ENCODE measurements at places on chromosomes 5 and 9.

DNA sequence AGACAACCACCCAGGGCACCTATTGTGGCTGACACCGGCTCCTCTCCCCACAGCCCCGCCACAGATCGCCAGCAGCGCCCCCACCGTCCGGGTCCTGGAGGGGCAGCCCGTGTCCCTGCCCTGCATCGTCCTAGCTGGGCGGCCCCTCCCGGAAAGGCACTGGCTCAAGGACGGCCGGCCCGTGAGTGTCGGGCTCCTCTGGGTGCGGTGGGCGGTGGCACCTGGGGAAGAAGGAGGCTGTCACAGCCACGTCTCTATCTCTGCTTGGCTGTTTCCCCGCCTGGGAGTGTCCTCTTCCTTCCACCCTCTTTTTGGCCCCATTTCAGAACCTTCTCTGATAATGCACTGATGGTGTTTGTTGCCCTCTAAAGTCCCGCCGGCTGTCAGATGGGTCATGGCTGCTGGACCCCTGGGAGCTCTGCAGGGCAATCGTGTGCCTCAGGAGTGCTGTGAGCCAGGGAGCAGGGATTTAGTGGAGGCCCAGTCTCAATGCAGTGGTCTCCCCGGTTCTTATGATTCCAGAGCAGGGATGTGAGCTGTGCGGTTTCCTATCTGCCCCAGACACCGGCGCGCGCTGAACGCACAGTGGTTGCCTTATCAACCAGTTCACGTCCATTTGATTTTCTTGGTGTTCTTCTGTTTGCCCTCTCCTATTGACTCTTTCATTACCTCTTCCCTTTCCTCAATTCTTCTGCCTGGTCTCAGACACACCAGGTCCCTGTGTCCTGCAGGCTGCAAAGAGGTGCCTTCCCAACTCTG is 55.3 kb downstream of the HMCN2 start:
- DNase-seq, result no peak

GRCh38 chr5:93585041-93585766 is 2.2 kb downstream of the NR2F1 start:
- DNase-seq, result no peak

GRCh38 chr9:32177396-32177795 is 207.0 kb upstream of the ACO1 start:
- DNase-seq, result no peak

GRCh38 chr5:604391-604831 is 7.7 kb upstream of the CEP72 start:
- DNase-seq, result no peak

GRCh38 chr5:39801306-39801705 is 376.5 kb upstream of the DAB2 start:
- no peak for DNase-seq

GRCh38 chr5:171771856-171772255 is 13.8 kb upstream of the SMIM23 start:
- DNase-seq, result no peak

GRCh38 chr5:160479926-160480325 is 58.3 kb downstream of the PTTG1 start:
- peak; percentile 56 for DNase-seq

- DNase-seq, result no peak
Measured at GRCh38 chr5:21397693-21398092, 1409.7 kb upstream of the CDH18 start.

DNA sequence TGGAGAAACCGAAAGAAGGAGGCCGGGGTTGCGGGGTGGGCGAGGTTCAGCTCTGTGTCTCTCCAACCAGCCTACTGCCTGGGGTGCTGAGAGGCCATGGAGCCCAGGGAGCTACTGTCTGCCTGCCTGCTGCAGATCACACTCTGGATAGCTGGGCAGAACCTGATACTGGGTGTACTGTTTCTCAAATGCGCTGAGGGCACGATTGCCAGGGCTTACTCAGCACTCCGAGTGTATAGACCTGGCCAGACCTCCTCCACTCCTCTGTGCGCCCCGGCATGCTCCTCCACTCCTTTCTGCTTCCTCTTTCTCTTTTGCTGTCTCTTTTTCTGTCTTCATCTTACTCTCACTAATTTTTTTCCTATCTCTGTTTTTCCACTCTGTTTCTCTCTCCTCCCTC is 215.1 kb downstream of the PAPPA start:
- no peak for DNase-seq

- DNase-seq, result no peak
Measured at GRCh38 chr9:98365227-98365669, 109.8 kb upstream of the TBC1D2 start.

DNA sequence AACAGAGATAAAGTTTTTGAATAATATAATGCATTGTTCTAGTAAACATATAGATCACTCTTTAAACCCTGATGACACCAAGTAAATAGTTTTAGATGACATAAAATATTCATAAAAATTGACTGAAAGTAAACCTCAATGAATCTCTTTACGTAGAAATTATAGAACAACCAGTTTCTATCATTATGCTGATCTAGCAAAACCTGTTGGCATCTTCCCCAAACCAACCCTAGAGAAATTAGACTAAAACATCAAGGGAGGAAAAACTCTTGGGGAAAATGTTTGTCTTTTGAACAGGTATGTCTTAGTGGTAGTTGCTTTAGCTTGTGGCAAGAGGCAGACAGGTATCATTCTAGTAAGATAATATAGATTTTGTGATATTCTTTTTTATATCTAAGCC is 747.0 kb upstream of the CDH6 start:
- DNase-seq, result no peak

GRCh38 chr9:119255116-119255515 is 114.1 kb downstream of the BRINP1 start:
- no peak for DNase-seq

DNA sequence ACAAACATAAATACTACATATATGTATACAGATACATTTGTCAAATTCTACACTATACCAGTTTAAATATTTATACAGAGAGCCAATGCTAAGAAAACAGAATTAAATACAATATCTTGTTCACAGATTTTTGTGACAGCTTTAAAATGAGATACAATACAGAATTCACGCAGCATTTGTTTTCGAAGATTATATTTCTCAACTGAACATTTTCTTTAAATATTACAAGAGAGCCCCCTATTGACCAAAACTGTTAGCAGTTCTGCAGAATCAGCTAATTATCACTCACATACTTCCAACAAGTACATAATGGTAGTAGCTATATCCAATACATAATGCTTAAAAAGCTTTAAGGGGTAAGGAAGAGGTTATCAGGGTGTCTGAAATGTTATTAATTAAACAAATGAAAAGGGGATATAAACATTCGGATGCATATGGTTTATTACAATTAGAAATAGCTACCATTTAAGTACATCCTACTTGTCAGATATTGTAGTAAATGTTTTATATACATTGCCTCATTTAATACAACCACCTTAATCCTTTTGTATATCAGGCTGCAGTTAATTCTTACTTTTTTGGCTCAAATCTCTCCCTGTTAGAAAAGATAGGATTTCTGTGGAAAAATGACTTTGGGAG is 31.7 kb downstream of the ZDHHC21 start:
- no peak for DNase-seq

DNA sequence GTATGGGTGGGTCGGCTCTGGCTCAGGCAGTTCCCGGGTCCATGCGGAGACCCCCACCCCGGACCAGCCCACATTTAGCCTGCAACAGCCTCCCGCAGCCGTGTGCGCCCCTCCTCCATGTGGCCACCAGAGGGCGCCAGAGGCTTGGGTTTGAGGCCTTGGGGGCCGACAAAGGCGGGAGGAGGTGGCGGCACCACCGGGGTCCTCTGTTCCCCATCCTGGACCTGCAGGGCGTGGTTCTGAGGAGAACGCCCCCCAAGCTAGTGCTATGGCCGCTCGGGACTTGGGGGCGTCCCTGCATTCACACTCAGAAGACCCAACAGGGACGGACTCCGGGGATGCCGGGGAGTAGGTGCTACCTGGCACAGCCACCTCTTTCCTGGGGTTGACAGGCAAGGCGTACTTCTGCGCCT is 16.5 kb downstream of the ASS1 start:
- no peak for DNase-seq

DNA sequence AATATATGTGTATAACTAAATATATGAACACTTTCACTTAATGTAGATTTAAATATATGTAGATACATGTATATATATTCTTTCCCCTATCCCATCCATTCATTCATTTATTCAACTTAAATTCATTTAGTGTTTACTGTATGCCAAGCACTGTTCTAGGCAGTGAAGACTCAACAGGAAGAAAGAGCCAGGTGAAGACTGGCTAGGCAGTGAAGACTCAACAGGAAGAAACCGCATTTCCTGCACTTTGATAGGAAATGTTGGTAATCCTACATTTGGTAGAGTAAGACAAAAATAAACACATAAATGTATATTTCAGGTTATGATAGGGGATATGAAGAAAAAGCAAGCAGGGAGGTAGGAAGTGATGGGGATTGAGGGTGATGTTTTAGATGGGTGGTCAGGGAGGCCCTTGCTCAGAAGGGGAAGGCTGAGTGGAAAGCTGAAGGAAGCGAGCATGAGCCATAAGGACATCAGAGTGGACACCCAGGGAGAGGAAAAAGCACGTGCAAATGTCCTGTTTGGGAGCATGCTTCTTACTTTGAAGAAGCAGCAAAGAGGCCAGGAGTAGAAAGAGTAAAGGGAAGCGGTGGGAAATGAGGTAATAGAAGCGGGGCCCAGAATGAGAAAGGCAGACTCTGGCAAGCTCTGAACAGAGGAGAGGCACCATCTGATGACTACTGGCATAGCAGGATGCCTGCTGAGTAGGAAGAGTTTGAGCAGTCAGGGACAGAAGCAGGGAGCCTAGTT is 227.8 kb upstream of the MAP3K1 start:
- DNase-seq, result no peak

DNA sequence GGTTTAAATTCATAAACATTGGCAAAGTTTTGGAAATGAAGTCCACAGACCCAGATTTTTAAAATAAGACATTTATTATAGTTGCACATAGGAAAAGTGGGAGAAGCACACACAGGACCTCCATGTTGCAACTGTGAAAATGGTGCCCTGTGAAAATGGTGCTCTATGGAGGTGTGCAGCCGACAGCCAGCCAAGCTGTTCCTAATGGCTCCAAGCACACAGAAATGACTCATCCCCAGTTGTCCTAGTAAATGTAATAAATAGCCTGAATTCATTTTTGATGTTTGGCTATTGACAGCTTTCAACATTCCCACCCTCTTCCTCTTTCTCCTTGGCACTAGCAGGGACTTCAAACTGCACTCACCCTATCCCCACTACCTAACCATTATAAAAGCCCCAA is 590.9 kb downstream of the CAAP1 start:
- DNase-seq, result no peak

DNA sequence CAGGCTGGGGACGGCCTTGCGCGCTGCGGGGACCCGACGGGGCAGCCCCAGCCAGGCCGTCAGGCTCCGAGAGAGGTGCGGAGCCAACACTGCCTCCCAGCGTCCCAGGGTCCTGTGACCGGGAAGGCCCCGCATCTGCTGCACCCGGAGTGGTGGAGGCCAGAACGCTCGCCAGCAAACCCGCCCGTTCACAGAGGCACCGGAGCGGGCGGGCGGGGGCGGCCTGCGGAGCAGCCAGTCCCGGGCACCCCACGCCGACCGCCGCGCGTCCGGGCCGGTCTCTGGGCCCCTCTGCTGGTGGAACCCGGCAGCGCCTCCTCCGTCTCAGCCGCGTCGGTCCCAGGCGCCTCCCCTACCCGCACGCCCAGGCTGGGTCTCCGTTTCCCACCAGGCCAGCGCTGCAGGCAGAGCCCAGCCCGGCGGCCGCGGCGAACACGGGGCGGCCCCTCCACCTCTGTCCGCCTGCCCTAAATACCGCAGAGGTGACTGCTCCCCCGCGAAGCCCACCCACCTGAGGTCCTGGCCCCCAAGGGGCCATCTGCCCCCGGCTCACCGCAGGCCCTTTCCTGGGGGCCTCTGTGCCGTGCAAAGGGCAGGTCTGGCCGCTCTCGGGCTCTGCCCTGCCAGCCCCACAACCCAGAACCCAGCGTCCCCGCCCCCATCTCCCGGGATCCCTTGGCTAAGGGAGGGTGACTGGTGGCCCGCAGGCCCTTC is 15.9 kb downstream of the EXD3 start:
- DNase-seq, result no peak

DNA sequence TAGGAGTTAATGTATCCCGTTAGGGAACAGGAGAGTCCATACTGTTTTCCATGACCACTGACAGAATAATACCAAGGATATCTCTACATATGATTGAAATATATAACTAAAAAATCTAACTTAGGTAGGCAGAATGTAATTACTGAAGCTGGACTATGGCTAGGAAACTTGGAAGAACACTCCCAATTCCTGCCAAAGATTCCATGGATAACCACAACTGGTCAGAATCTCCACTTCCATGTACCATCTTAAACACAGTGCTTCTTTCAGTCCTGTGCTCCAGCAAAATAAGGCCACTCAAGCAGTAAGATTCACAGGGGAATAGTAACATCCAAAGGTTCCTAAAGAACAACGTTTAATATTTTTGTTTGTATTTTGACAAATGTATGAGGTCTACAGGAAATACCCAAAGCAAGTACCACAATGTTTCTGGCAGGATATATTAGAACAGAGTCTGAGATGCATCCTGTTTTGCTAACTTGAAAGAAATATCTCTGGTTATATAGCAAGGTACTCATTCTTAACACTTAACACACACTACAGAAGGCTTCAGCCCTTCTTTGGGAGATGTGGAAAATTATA is 295.0 kb downstream of the ADAMTS6 start:
- no peak for DNase-seq

DNA sequence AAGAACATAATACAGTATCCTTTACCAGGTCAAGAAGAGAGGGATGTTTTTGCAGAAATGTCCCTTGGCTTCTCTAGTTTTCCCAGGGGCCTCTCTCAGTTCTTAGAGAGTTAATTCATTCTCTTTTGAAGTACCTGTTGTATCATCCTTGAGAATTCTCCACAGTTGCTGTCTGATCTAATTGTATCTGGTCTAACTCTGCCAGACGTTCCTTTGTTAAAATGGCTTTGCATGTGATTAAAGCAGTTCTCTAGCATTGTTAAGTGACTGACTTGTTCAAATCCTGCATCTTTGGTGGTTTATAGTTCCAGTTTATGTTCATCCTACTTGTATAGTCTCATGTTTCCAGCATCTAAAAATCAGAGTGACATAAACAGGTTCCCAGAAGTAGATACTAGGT is 65.0 kb downstream of the KIAA1958 start:
- DNase-seq, result no peak

- no peak for DNase-seq
Measured at GRCh38 chr5:51276250-51276649, 107.0 kb upstream of the ISL1 start.

GRCh38 chr5:140607031-140607430 is 25.9 kb downstream of the CD14 start:
- DNase-seq, result no peak

DNA sequence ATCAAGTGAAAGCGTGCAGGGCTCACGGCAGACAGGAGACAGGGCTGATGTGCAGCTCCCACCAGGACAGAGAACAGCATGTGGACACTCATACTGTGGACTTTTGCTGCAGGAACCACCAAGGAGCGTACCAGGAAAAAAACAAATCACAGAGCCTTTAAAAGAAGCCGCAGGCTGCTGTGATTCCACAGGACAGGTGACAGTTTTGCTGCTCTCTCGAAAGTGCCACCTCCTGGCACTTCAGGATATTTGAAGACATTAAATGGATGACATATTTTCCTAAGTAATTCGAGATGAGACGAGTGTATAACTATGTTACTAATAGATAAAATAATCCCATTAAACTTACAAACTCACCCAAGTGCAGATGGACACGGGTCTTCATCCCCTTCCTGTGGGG is 29.3 kb downstream of the ZDHHC11 start:
- no peak for DNase-seq

All from amniotic stem cell (primary cell).